Tibial artery (tissue), 4 donors: ENCODE measurements at places on chromosomes 7 and 10.

GRCh38 chr7:157670490-157671357, 333.9 kb downstream of the DNAJB6 start:
- H3K27ac ChIP-seq = no peak overlapping the region
- no peaks in the 10 kb centered on the region for H3K4me1 ChIP-seq

DNA sequence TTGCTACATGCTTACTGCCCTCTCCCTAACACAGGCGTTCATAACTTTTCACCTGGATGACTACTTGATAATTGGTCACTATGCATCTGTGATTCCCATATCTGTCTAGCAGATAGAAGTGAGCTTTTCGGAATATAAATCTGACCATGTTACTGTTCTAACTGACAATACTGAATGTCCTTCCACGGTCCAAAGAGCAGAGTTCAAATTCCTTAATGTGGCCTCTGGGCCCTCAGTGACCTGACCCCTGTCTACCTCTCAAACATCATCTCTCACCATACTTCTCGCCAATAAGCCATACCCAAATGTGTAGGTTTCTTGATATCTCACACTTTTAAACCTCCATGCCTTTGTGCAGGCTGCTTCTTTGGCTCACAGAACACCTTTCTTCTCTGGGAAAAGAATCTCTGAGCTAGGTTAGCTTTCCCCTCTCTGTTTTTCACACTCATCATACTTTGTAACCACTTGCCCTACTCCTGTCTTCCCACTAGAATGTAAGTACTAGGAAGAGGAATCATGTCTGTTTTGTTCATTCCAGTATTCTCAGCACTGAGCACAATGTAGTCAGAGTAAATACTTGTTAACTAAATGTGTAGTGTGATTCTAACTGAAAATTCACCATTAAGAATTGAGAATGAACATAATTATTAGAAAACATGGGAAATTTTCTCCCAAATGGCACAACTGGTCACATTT, 39.2 kb upstream of the LRRC17 start:
- DNase-seq = no peak
- peaks cover 29% of the 10 kb centered on the region for H3K4me1 ChIP-seq
- H3K4me3 ChIP-seq = no peak overlapping the region
- H3K27me3 ChIP-seq = no peaks in the 10 kb centered on the region

DNA sequence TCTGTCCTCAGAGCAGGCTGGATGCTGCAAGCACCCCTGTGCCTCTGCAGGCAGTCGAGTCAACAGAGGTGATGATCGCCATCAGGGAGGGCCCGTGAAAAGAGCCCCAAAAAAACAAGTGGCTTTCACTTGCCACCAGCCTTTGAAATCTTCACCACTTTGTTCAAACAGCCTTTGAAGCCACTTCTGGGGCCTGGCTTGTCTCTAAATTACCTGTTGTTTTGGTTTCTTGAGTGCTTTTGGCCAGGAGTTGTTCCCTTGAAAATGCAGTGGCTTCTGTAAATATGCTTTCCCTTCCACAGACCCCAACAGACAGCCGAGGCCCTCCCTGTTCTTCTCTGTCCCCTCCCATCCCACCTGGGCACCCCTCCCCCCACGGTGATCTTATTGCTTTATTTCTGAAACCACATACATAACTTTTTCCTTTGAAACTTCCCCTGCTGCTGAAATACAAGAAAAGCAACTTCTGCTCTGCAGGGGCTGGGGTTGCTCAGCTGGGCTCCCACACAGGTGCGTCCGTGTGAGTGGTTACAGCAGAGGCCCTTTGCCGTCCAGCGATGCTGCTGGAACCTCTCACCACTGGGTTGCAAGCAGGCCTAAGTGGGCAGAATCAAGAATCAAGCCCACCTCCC, 283.8 kb upstream of the SHH start:
- no peak overlapping the region for H3K4me3 ChIP-seq
- no peak overlapping the region for H3K27ac ChIP-seq
- H3K4me1 ChIP-seq = no peaks in the 10 kb centered on the region
- DNase-seq = no peak
- no peaks in the 10 kb centered on the region for H3K27me3 ChIP-seq

- H3K27ac ChIP-seq = no peak overlapping the region
- peaks cover 34% of the 10 kb centered on the region for H3K4me1 ChIP-seq
- peaks cover 11% of the 10 kb centered on the region for H3K36me3 ChIP-seq
- H3K4me3 ChIP-seq = no peak overlapping the region
- H3K27me3 ChIP-seq = no peaks in the 10 kb centered on the region
Observed at GRCh38 chr7:30466266-30466665, 12.3 kb downstream of the NOD1 start.

- H3K4me1 ChIP-seq = peaks cover 49% of the 10 kb centered on the region
- H3K36me3 ChIP-seq = no peaks in the 10 kb centered on the region
- peak; percentile 66 for DNase-seq
- peak overlapping the region; percentile 81 for H3K4me3 ChIP-seq
- peak overlapping the region; percentile 94 for H3K27ac ChIP-seq
Observed at GRCh38 chr10:35640951-35641675, 983 bp downstream of the FZD8 start.

GRCh38 chr10:110499796-110500514, 2.2 kb downstream of the DUSP5 start:
- no peak overlapping the region for H3K27ac ChIP-seq
- H3K4me1 ChIP-seq = peaks cover 60% of the 10 kb centered on the region
- no peaks in the 10 kb centered on the region for H3K27me3 ChIP-seq
- H3K4me3 ChIP-seq = no peak overlapping the region
- no peak for DNase-seq

- no peaks in the 10 kb centered on the region for H3K36me3 ChIP-seq
- no peaks in the 10 kb centered on the region for H3K4me1 ChIP-seq
- H3K27me3 ChIP-seq = no peaks in the 10 kb centered on the region
- no peak overlapping the region for H3K27ac ChIP-seq
- no peak for DNase-seq
Observed at GRCh38 chr7:10463701-10464100, 510.0 kb upstream of the PHF14 start.

- no peak overlapping the region for H3K4me3 ChIP-seq
- H3K27ac ChIP-seq = no peak overlapping the region
- DNase-seq = no peak
Observed at GRCh38 chr10:12177642-12178041, 18.0 kb downstream of the NUDT5 start.
